ENCODE measurements at places on chromosomes 7 and 10. TPM values are rescaled to one million over a fixed set of nuclear protein-coding genes. Genes with fewer than 3 reads are reported as not detected.

EPHA1 gene
- polyA plus RNA-seq = not detected

MPP7 gene
- polyA plus RNA-seq = 6.1 TPM

ORAI2 gene
- 52.0 TPM for polyA plus RNA-seq

PILRA gene
- 23.7 TPM for polyA plus RNA-seq

ADCY1 gene
- 18.7 TPM for polyA plus RNA-seq

HTR5A gene
- 0.14 TPM for polyA plus RNA-seq

WNT8B gene
- 0.37 TPM for polyA plus RNA-seq

EN2 gene
- not detected for polyA plus RNA-seq

FAM25G gene
- not detected for polyA plus RNA-seq

DPCD gene
- 234 TPM for polyA plus RNA-seq

NUPR2 gene
- not detected for polyA plus RNA-seq

TBX20 gene
- polyA plus RNA-seq = not detected

SPDYE1 gene
- not detected for polyA plus RNA-seq

PGAM2 gene
- polyA plus RNA-seq = not detected

ATOH7 gene
- 3.0 TPM for polyA plus RNA-seq

FKBP6 gene
- not detected for polyA plus RNA-seq

ZNF485 gene
- 2.0 TPM for polyA plus RNA-seq

GPR26 gene
- polyA plus RNA-seq = 8.0 TPM

ANXA8L1 gene
- not detected for polyA plus RNA-seq

FAM171A1 gene
- polyA plus RNA-seq = 26.8 TPM

EVX1 gene
- not detected for polyA plus RNA-seq

STAM gene
- 33.0 TPM for polyA plus RNA-seq

EBF3 gene
- polyA plus RNA-seq = 0.38 TPM

ETV1 gene
- polyA plus RNA-seq = 1.5 TPM

KIF20B gene
- polyA plus RNA-seq = 3.9 TPM

SLC25A40 gene
- 61.6 TPM for polyA plus RNA-seq

CLRN3 gene
- polyA plus RNA-seq = not detected

TFR2 gene
- 23.5 TPM for polyA plus RNA-seq

MYH16 gene
- not detected for polyA plus RNA-seq

CPEB3 gene
- polyA plus RNA-seq = 20.0 TPM

SPAM1 gene
- polyA plus RNA-seq = not detected

BHLHA15 gene
- not detected for polyA plus RNA-seq

CPA2 gene
- polyA plus RNA-seq = 0.41 TPM

FAM131B gene
- 45.9 TPM for polyA plus RNA-seq

HOXA4 gene
- polyA plus RNA-seq = not detected
